ENCODE measurements at places on chromosomes 4 and X.

DNA sequence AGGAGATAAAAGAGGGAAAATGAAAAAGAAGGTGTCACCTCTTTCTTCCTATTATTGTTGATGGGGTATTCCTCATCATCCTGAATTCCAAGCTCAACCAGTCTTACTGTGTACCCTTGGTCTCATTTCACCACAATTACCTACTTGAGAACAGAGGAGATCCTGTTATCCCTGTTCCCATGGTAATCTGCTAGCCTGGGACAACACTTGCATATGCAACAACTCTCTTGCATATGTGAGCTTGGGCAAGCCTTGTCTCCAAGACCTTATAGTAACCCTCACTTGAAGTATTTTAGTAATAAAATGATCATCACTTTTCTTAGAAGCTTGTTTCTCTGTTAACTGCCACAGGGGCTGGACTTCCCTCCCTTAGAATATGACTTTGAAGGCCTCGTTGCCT lies 253.7 kb downstream of the NAP1L3 start:
- no peak for DNase-seq

DNA sequence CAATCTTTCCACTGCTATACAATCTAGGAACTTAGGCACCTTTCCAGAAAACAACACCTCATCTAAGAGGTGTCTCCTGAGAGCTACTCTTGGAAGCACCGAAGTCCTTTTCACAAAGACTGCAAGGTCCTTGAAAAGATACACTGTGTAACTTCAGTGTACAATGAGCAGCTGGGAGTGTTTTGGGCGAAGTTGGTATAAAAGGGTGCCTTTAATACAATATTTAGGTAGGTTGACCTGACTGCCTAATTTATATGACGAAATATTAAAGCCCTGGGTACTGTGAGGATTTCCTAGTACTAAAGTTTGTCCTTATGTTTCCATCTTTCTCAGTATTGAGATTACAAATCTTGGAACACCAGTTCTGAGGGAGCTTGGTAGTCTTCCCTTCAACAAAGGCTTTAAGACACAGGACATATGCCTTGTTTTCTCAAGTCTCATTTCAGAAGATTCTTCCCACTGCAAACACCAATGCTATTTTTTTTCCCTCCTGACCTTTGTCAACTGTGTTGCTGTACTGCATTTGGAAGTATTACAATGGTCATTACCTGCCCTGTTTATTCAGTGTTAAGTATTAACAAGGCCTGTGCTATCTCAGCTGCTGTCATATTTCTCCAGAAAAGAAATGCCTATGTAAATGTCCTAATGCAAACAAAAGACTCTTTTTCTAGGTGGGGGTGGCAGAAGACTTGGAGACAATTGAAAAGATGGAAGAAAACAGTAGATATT lies 134.2 kb downstream of the MAML3 start:
- no peak for DNase-seq

DNA sequence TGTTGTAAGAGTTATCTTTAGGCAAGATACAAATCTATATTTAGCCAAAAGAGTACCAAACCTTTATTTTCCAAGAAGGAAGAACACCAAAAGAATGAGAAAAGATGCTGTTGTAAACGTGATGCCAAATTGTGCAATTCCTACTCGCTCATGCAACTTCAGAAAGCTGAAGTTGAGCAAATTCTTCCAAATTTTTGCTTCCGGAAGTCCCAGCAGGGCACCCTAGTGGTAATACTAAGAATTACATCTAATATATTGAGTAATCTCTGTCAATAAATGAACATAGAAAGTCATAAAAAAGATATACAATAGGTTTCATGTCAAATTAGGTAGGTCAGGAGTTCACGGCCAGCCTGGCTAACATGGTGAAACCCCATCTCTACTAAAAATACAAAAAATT lies 36.0 kb upstream of the SMARCAD1 start:
- no peak for DNase-seq

DNA sequence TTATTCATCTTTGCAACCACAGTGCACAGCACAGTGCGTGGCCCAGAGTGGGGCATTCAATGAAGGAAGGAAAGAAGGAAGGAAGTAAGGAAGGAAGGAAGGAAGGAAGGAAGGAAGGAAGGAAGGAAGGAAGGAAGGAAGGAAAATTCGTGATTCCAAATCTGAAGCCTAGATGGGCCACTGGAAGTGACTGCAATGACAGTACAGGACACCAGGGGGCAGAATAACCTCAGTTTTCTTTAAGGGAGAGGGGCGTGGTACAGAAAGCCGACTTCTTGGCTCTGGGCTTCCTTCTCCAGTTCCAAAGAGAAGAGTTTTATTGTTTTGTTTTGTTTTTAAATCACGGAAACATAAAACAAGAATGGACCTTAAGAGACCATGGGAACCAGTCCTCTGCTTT lies 47.8 kb downstream of the APLN start:
- no peak for DNase-seq

DNA sequence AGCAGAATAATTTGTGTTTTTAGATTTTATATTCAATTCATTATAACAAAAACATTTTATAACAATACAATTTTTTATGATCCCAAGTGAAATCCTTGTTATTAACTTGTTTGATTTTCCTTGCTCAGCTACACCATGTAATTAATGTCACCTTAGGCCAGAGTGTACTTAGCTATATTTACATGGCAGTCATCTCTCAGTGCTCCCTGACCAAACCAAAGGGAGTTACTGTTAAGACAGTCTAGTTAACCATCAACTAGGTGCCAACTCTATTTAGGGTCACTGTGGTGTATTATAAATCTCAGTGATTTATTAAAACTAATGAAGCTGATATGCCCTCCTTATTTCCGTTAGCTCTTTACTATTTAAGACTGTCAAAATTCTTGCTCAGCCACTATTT lies 44.4 kb downstream of the CCDC158 start:
- DNase-seq, result no peak

- DNase-seq, result no peak
Observed at GRCh38 chr4:22522206-22522605, 6.3 kb upstream of the ADGRA3 start.

DNA sequence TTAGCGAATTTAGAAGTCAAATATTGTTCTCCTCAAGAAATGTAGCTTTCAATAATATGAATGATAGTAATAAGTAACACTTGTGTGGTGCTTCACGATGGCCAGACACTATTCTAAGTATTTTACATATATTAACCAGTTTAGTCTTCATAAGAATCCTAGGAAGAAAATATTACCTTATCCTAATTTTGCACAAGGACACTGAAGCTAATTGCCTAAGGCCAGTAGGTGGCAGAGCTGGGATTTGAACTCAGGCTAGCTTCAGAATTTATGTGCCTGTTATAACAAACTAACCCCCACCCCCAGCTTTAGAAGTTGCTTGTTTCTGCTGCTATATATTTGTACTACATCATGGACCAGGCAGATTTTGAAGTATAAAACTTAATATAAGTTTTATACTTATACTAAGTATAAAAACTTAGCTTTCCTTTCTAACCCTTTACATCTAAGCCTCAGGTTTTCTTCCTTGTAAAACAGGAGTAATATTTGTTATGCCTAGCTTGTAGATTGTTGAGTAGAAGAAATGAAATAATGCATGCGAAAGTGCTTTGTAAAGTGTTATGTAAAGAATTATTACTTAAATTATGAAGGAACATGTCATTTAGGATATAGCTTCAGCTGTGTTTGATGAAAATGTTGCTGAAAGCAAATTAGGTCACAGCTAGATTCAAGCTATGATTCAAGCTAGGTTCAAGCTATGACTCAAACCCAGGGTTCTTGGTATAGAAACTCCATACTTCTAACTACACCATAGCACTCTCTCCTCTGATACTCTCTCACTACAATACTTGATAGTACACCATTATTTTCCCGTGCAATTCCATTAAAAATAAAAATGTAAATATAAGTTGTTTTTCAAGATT lies 4.2 kb upstream of the CDS1 start:
- no peak for DNase-seq

DNA sequence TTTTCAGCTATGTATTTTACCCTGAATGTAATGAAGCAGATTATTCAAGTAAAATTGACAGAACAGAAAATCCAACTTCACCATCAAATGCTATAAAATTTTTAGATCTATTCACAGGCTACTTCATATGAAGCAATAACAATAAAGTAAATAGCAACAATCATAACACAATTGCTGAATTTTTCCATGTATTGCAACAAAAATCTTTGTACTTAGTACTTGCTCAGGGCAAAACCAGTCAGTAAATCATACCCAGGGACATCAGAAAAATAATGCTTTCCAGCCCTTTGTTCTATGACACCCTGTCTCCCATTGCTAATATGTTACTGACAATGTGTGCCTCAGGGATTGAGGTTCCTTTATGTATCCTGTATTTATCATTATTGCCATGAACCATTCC lies 15.5 kb downstream of the TNIP3 start:
- DNase-seq, result no peak

DNA sequence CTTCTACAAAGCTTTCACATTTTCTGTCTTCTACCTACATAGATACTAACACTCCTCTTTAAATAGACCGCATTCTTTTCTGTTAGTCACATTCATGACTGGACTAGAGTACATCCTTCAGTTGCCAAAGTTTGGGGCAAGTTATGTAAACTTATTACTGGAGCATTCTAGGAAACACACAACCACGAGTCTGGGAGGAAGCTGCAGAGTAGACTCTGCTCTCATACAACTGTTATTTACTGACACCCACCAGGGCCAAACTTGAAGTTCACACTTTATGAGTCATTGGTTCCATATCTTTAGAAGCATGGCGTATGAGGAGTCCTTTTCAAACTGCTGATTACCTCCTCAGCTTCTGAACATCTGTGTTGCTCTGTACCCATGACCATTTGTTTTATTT lies 87.0 kb downstream of the RNF150 start:
- no peak for DNase-seq

DNA sequence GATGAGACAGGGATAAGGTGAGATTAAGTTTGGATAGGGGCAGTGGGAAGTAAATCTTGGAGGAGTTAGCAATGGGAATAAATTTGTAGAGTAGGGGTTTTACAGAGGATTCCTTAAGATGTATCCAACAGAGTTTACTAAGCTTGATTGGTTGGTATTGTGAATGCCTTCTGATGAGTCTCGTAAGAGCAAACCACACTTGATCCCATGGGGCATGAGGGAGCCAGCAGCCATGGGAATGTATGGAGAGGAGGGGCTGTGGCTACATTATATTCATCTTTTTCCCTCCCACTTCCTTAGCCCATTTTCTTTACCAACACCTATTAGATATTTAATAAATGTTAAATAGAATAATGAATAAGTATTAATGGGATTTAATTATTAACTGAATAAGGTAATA lies 126.6 kb upstream of the NDST3 start:
- DNase-seq, result no peak
